Mucosa of gallbladder (tissue), 1 donor: ENCODE measurements at places on chromosomes 6 and 20.

DNA sequence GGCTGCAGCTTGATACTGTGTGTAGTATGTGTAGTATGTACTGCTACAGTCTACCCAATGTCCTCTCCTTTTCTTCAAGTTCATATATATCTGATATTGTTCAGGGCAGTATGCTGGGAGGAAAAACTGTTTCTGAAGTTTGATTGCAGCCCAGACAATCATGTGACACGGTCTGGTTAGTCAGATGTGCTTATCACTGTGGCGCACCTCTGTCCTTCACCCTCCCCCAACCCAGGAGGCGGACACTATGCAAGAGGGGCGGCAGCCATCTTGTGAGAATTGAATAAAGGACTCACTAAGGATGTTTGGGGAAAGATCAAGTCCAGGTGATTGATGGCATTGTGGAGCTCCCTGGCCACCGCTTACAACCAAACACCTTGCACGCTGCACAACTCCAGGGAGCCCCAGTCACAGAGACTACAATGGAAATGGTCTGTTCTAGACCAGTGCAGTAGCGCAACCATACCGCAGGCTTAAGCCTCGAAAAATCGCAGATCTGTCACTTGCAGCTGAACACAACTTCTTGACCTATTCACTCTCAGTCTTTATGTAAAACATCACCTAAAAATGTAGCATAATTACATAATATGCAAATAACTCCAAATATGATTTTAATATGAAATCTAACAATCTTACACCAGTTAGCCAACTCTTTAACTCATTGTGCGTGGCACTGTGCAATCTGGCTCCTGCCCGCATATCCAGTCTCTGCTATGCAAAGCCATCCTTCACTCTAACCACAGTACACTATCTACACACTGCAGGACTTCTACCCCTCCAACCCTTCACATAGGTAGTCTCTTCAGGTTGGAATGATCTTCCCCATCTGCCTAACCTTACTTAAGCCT lies 79.3 kb downstream of the VGLL2 start:
- DNase-seq: no peak

- no peak for DNase-seq
These were observed 262.0 kb downstream of the CDC5L start for GRCh38 chr6:44649365-44650025.

- DNase-seq: no peak
These were observed 109.0 kb downstream of the SULF2 start for GRCh38 chr20:47676219-47676721.

- no peak for DNase-seq
These were observed 618.6 kb downstream of the CBLN4 start for GRCh38 chr20:55386686-55387085.

- DNase-seq: no peak
These were observed 310.4 kb downstream of the HAO1 start for GRCh38 chr20:7629880-7630279.

- DNase-seq: no peak
These were observed 405.9 kb upstream of the SULF2 start for GRCh38 chr20:48191200-48191599.

DNA sequence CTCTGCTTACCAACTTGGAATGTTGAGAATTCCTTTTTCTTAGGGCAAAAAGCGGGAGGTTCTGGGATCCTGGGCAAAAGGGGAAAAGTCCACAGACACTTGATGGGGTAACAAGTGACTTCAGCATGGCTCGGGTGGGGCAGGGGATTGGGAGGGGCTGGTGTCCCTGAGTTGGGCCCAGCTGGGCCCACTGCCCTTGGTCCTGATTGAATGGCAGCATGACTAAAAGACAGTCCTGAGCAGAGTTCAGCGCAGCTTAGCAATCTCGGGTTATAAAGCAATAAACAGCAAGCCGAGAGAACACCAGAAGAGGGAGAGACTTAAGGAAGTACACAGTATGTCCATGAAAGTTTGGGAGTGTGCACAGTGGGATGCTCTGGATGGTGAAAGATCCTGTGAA lies 5.6 kb downstream of the PPP2R5D start:
- DNase-seq: no peak

DNA sequence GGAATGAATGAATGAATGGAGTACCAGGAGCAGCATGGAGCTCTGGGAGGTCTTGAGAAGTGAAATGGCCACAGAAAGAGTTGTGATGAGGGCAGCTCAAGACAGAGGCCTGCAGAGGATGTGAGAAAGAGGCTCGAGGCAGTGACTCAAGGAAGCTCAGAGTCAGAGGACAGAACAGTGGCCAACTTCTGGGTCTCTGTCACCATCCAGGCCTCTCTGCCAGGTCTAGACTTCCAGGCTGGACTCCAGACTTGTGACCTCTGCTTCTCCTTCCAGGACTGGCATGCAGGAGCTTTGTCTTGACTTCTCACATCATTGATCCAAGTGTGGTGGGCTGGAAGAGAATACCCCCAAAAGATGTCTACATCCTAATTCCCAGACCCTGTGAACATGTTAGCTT lies 119.8 kb downstream of the TOX2 start:
- no peak for DNase-seq

DNA sequence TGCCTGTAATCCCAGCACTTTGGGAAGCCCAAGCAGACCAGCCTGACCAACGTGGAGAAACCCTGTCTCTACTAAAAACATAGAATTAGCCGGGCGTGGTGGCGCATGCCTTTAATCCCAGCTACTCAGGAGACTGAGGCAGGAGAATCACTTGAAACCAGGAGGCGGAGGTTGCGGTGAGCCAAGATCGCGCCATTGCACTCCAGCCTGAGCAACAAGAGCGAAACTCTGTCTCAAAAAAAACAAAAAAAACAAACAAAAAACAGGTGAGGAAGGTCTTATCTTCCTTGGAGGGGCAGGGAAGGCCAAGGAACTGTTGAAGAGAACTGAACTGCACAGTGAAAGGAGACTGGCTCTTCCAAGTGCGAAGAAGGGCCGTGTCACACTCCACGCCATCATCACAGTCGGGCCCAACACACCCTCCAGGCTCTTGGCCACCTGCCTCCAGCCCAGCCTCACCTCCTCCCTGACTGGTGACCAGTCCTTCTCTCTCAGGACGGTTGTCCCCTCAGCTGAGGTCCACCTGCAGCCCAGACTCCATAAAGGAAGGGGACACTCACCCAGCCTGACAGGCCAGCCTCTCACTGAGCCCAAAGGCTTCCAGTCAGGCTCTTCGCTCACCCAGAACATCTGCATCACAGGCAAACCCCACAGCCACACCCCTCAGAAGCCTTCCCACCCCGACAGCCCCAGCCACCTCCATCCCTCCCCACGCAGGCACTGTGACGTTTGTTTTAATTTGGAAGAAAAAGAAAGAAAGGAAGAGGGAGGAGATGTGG lies 4.1 kb downstream of the ZC3H12D start:
- no peak for DNase-seq

- DNase-seq: no peak
These were observed 11.5 kb upstream of the DEFB113 start for GRCh38 chr6:49980898-49981297.

DNA sequence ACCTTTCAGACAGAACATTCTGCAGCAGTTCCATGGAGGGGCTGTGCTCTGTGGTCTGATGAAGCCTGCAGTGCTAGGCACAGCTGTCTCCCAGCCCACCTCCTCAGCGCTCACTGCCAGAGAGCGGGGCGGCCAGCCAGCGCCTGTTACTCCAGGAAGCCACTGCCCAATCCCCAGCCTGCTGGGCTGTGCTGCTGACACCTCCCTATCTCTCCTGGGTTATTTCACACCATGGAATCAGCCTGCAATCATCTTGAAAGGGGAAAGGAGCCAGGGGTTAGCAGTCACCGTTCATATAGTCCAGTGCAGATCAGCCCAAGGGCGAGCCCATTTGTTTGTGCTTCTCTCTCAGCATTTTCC lies 46.3 kb upstream of the NHSL1 start:
- DNase-seq: peak; percentile 20

GRCh38 chr6:129603741-129604140 lies 106.2 kb downstream of the ARHGAP18 start:
- no peak for DNase-seq

DNA sequence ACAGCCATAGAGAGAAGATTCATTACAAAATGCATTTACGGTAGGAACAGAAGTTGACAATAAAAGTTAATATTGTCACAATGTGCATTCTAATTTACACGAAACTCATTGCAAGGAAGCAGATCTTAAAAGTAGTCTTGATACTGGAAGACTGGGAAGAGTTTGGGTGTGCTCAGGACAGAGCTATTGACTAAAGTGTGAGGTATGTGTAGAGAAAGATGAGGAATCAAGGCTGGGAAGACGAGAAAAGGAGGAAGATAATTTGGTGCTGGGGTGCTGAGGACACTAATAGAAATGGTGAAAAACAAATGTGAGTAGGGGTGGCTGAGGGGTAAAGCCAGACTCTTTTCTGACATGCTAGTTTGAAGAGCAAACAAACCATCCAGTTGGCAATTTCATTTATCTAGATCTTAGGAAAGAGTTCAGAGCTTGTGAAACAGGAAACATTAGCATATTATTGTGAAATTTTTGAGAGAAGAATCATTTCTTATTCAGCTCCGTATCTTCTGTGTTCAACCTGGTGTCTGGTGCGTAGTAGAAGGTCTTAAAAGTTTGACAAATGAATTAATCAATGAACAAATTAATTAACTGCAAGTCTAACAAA lies 72.7 kb downstream of the ELOVL4 start:
- no peak for DNase-seq

- DNase-seq: no peak
These were observed 64.7 kb downstream of the SAMD3 start for GRCh38 chr6:130158056-130158455.

GRCh38 chr6:158763434-158764182 lies 55.6 kb downstream of the EZR start:
- DNase-seq: no peak
